ENCODE measurements at places on chromosomes 7 and 10.

- DNase-seq, result no peak
Measured at GRCh38 chr7:68321776-68322496, 1276.3 kb upstream of the AUTS2 start.

DNA sequence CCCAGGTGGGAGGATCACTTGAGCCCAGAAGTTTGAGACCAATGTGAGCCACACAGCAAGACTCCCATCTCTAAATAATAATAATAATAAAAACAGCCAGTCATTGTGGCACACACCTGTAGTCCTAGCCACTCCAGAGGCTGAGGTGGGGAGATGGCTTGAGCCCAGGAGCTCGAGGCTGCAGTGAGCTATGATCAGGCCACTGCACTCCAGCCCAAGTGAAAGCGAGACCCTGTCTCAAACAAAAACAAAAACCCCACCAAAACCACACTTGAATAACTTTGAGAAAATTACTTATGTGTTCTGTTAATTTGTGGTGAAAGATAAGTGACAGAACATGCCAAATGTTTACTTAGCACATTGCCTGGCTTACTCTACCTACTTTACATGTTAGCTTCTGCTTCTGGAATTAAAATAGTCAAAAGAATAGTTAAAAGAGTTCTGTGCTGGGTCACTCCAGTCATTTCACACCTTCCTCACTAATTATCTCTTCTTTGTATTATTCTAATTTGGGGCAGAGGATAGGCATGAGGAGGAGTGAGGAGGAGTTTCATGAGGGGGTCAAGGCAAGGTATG, 9.8 kb downstream of the TMEM60 start:
- no peak for DNase-seq

- DNase-seq, result peak; percentile 35
Measured at GRCh38 chr10:43299579-43299978, 32.7 kb upstream of the RASGEF1A start.

DNA sequence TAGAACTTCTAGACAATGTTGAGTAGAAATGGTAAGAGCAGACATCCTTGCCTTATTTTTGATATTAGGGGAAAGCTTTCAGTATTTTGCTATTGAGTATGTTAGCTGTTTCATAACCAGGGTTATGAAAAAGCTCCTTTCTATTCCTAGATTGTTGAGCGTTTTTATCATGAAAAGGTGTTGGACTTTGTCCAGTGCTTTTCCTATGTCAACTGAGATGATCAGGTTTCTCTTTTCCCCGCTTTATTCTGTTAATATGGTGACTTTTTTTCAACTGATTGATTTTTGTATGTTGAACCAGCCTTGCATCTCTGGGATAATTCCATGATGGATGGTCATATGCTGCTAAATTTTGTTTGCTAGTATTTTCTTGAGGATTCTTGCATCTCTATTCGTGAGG, 58.5 kb downstream of the LCOR start:
- DNase-seq, result no peak
